ENCODE measurements at places on chromosomes 1 and 21.

- no peak for DNase-seq
Observed at GRCh38 chr1:1539310-1540089, 924 bp downstream of the TMEM240 start.

DNA sequence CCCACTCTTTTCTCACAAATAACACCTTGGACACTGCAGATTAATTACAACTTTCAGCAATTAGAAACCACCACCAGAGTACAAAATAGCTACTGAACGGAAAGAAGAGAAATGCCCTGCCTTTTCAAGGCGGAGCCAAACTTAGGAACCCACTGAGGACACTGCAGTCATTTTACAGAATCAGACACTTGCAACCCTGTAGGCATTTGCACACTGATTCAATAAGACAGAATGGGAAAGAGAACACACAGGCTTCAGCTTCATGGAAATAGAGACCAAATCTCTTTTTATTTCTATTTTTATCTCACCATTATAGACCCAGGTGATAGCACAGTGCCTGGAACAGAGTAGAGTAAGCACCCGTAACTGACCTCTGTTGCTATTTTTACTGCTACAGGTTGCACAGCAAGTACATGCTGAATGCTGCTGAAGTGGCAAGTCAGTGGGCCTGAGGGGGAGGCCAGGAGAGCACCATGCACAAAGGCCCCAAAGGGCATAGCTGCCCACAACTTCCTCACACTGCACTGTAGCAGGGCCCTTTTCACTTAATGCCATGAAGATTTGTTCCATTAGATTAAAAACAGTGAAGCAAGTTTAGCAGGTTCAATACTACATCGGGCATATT, 50.7 kb upstream of the EDARADD start:
- DNase-seq = no peak

- no peak for DNase-seq
Observed at GRCh38 chr1:36872858-36873257, 161.5 kb downstream of the GRIK3 start.

DNA sequence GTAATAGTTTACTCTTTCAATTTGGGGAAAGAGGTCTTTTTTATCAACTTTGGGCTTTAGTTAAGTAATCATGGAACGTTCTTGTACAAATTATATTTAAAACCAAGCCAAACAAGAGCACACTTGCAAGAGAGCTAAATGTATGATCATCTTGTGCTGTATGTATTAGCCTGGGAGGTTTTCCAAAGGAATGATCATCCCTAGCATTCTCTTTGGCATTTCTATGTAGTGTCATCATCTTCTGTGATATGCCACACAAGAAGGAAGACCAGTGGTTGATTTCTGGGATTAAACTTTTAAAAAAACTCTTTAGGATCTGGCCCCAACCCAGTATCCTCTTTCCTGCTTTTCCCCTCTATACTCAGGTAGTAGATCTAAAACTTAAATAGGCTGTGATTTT, 38.4 kb upstream of the KCNQ4 start:
- no peak for DNase-seq

DNA sequence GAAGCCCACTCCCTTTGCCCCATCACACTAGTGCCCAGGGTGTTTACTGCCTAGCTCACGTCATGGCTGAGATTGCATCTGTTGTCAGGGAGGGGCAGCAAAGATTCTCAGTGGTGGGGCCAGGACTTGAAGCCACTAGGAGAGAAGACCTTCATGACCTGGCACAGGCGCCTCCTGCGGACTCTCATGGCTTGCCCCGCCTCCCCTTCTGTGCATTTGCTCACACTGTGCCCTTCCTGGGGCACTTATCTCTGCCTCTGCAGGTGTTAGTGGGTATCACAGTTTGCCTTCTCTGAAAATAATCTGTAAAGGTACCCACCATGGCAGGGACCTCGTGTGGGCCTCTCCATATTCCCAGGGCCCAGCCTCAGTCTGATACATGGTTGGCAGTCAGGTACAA, 20.1 kb downstream of the PTPRU start:
- no peak for DNase-seq

DNA sequence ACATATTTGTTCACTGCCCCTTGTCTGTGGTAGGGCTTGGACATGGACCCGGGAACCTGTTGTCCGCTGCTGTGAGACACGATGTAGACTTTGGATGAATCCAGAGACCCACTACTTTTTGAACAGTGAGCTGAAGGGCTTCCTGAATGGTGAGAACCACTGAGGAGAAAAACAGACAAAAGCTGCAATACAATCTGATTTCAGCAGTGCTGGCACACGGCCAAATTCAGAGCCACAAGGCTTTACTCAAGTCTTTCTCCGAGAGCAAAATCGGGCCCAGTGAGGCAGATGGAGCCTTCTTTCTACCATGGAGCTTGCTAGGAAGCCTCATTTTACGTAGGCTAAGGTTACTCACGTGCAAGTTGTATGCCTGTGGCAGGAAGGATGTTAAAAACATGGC, 197.6 kb downstream of the SIPA1L2 start:
- DNase-seq = no peak

GRCh38 chr1:210250665-210250997, 18.0 kb downstream of the SERTAD4 start:
- no peak for DNase-seq

DNA sequence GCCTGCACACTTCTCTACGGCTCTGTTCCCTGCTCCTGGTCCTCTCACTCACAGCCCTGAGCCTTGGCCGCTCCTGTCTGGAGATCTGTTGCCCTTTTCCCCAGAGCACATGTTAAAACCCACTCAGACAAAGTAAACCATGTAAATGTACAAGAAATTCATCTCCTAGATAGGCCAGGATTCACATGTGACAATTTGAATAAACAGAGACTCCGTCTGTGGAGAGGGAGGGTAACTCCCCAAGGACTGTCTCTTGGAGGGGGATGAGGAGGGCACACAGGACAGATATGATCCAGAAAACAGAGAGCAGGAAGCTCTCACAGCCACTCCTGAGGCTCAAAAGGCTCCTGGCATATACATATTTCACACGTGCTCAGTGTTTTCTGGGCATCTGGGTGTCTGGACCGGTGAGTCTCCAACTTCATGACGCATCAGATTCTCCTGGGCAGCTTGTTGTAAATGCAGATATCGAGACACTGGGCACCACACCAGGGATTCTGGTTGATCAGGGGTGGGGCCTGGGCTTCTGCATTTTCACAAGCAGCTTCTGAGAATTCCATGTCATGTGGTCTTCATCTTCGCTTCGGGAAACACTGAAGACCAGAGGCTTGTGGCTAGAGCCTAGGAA, 6.4 kb upstream of the KAZN start:
- no peak for DNase-seq

GRCh38 chr1:109878531-109879104, 32.0 kb upstream of the CSF1 start:
- no peak for DNase-seq
